ENCODE measurements at places on chromosomes 2 and 18.

GRCh38 chr2:59093571-59093970 lies 852.4 kb upstream of the FANCL start:
- no peak for DNase-seq

GRCh38 chr2:10617241-10617640 lies 72.5 kb downstream of the NOL10 start:
- DNase-seq: no peak

- DNase-seq: no peak
Measured at GRCh38 chr2:14982790-14983189, 350.3 kb downstream of the LRATD1 start.

DNA sequence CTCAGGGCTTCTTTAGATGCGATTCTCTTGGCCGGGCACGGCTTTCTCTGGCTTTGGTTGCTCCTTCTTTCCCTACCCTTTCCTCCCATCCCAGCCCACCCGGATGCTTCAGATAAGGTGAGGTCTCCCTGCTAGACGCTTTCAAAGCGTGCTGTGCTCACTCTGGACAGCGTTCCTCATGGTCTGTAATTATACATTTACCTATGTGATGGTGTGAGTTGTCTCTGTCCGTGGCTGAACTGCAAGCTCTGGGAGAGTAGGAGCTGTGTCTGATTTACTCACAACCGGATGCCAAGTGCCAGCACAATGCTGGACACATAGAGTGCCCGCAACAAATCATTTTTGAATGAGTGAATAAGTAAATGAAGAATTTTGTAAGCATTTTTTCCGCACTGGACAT lies 26.8 kb upstream of the PNPT1 start:
- DNase-seq: no peak

DNA sequence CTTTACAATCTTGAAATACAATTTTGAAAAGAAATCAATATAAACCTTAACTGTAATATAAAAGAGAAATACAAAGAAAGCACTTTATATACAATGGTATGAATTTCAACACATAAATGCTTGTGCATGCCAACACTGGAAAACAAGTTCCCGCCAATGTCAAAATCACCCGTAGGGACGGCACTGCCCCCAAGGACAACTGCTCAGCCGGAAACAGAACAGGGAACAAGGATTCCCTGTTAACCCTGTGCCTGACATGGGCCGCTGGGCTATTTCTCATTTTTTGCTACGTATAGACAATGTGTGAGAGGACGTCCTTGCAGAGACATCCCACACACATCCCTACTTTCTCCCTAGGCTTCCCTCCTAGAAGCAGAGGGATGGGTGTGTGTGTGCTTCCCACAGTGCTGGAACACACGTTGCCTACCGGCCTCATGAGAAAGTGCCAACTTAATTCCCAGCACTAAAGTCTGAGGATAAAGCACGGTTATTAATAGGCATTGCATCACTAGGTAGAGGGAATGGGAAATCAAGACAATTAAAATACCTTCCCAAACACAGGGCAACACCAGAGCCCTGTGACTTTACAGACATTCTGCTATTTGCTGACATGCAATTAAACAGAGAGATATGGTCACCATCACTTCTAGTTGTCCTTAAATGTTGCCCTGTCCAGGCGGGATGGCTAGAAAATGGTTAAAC lies 14.4 kb downstream of the AFG3L2 start:
- no peak for DNase-seq

- no peak for DNase-seq
Measured at GRCh38 chr2:47658646-47659320, 124.2 kb upstream of the MSH6 start.

DNA sequence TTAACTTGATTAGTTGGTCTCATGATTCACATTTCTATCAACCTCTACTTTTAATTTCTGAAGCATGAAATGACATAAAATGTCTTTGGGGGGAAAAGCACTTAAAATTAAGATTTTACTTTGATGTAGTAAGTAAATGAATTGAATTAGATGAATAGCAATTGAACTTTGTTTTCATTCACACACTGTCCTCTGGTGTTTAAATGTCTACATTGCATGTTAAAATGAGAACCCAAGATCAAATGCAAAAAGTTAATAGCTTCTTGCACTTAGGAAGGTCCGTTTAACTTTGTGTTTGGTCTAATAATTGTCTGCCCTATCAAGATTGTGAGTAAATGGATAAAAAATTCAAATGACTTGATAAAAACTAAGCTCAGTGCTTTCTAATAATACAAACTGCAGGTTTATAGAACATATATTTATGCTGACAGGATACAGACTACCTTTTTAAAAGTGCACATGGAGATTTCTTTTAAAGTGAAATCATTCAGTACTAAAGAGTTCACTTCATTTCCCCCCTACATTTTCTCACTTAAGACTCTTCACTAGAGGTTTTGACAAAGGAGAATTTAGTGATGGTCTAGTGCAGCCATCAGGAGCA lies 156.2 kb upstream of the NABP1 start:
- no peak for DNase-seq

- no peak for DNase-seq
Measured at GRCh38 chr2:208118918-208119317, 5.4 kb downstream of the CRYGD start.

GRCh38 chr2:55530539-55531081 lies 11.1 kb downstream of the CFAP36 start:
- DNase-seq: no peak

DNA sequence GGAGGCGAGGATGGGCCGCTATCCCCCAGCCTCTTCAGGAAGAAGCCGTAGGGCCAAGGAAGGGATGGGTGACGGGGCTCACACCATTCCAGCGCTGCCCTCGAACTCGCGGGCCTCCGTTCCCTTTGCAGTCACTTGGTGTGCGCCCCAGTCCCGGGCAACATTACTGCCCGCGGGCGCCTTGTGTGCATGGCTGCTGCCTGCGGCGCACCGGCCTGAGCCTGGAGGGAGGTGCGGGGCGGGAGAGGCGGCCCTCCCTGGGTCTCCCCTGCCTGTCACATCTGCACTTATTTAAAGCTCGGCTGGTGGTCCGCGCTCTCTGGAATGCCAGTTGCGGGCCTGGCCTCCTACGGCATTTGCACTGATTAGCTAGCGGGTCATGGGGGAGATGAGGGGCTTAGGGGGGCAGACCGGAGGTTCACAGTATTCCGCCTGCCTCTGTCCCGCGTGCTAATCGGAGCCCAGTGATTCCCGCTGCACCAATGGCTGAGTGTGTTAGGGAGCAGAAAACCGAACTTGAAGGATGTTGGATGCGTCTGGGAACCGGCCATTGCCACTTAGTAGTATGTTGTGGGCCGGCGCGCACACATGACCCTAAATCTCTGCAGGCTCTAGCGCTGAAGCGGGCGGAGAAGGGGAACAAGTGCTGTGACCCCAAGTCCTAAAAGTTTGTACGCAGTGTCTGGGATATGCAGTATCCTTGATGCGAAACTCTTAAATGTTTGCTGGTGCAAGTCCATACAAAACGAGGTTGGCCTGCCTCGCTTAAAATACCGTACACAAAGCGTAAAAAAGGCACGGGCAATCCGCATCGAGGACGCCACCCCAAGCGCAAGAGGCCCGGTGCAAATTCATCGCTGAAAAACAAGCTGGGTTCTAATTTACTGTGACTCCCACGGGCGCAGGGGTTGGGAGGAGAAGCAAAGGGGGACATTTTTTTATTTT lies 161.2 kb upstream of the SIX2 start:
- no peak for DNase-seq

GRCh38 chr18:59148192-59148591 lies 8.5 kb downstream of the SEC11C start:
- no peak for DNase-seq

- no peak for DNase-seq
Measured at GRCh38 chr2:160408173-160408958, 85.2 kb downstream of the RBMS1 start.

DNA sequence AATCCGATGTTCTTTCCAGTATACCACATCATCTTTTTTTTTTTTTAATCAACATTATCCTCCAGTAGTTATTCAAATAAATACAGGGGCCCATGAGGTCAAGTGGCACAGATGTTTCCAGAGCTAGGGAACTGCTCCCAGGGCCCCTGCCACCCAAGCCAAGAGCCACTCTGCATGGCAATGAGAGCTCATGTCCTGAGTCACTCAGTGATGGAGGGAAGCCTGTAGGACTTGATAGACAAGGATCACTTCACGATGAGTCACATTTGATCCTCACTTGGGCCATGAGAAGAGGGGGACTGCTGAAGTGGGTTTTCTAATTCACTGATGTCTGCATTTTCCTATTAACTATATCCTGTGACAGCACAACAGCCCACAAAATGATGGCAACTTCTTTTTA lies 127.0 kb upstream of the PKDCC start:
- DNase-seq: no peak

DNA sequence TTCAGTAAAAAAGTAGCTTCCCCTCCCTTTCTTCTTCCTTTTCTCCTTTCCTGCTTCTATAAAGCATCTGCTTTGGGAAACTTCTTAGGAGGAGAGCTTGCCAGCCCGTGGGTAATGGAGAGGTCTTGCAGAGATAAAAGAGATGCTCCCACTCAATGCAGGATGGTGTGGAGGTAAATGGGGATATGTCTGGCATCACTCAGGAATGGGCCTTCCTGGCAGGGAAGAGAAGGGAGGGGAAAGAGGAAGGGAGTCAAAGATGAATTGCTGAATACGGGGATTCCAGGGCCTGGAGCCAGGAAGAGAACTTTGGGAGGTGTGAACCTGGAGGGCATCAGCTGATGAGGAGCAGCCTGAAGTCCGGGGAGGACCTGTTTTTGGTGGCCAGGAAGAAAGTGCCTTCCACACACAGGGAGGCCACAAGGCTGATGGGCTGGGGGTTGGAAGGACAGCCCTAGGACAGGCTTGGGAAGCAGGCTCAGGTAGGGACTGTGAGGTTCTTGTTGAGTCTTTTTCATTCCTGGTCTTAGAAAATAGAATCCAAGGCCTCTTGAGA lies 25.2 kb downstream of the IL1B start:
- no peak for DNase-seq

GRCh38 chr2:230668939-230669303 lies 43.7 kb upstream of the CAB39 start:
- DNase-seq: no peak

DNA sequence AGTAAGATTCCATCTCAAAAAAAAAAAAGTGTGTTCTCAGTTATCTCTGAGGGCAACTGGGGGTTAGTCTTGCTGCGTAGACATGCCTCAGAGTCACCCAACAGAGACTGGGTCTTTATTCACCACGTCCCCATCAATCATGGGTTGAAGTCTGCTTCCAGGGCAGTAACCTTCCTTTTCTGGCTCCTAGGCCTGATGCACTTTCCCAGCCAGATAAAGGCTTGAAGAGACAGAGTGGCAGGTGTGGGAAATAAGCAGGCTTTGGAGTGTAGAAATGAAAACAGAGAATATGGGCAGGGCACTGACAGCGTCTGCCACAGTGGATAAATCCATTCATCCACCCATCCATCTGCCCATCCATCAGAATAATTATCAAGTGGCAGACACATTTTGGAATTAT lies 134.1 kb upstream of the LGALSL start:
- DNase-seq: no peak

DNA sequence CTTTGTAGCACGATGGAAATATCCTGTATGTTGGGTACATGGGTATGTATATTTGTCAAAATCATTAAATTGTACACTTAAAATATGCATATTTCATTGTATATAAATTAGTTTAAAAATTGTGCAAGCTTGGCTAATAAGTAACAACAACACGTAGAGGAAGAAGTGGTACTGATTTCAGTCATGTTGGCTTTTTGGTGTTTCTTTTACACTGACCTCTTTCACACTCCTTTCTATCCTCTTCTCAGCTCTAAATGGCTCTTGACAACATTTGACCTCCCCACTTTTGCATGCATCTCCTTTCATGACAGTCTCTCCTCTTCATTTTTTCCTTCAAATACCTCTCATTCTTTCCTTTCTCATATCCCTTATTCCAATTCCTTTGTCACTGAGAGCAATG lies 801.4 kb upstream of the ZEB2 start:
- no peak for DNase-seq

DNA sequence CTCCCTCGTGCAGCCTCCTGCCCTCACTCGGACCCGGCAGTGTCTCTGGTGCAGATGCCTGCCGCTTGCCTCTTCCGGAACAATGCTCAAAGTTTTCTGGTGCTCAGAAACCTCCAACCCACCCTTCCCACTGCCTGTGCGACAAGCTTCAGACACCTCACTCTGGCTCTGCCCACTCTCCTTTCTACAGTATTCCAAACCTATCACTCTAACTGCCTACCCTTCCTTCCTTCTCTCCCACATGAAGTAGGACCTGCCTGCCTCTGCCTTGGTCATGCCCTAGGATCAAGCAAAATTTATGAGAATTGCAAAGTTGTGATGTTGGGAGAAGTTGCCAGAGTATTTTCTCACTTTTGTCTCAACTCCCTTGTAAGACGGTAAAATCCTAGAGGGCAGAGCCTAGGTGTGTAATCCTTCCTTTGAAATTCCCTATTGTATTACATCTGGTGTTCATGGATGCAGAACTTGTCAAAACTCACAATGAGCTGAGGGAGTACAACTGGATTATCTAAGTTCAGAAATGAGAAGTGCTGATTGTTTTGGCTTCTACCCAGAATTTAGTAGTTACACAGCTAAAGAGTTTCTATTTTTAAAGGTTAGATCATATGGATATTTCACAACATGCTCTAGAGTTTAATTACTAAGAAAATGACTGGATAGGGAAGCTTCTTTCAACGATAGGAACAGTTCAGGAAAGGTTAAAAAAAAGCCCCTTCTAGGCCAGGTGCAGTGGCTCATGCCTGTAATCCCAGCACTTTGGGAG lies 7.2 kb downstream of the NPC1 start:
- no peak for DNase-seq

DNA sequence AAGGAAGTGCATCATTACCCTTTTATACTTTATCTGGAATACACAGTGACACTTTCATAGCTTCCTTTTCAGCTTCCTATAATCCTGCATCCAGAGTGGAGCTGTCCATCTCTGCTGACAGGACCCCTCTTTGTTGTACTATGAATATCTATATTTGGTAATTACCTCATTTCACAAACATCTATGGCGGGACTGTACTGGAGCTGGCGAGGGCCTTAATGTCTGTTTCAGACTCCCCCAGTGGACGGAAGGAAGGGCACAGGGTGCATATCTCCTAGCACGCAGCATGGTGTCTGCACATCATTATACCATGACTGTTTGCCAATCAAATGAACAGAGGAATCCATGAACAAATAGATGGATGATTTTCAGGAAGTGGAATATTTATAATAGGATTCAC lies 142.3 kb downstream of the SOX11 start:
- DNase-seq: no peak

- DNase-seq: no peak
Measured at GRCh38 chr2:228747483-228747882, 523.6 kb downstream of the PID1 start.

- no peak for DNase-seq
Measured at GRCh38 chr2:165070076-165070475, 114.8 kb upstream of the SLC38A11 start.

DNA sequence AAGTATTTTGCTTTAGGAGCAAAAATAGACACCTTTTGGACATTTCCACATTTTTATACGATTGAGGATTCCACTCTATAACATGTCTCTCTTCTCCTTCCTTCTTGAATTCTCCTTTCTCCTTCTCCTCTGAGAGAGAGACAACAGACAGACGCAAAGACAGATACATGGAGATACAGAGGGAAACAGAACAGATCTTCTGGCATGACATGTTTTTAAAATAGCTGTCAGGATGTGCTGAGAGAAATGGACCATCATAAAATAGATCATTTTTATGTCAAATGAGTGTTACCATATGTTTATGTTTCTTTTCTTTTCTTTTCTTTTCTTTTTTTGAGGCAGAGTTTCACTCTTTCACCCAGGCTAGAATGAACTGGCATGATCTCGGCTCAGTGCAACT lies 44.4 kb upstream of the ZNF532 start:
- no peak for DNase-seq

GRCh38 chr2:185771396-185771795 lies 32.8 kb downstream of the FSIP2 start:
- no peak for DNase-seq
